ENCODE measurements at places on chromosomes 12 and 14.

- no peak for DNase-seq
Observed at GRCh38 chr12:67957383-67957782, 31.9 kb upstream of the IFNG-AS1 start.

- DNase-seq, result no peak
Observed at GRCh38 chr12:64028541-64028940, 184.0 kb downstream of the SRGAP1 start.

DNA sequence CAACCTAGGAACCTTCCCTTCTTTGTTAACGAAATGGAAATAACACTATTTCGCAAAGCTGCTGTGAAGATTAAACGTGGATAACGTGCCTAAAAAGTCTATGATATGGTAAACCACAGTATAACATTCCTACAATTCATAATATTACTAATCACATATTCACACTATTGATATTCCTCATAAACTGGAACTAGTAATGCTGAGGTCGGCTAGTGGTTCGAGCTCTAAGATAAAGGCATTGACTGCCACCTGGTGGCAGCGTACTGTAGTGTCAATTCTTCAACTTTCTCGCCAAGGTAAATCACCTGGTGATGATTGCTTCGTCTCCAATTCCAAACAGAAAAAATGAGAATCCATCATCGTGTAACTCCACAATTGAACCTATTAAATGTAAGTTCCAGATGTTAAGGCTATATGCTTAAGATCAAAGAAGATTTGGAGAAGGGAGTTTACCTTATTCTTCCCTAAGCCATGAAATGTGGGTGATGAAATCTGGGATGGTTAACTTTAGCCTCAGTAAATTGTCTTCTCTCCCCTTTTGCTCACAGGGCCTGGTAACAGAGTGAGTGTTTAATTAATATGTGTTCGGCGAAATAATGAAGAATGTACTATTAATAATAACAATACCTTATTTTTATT lies 197.5 kb upstream of the TMEM132C start:
- peak; percentile 36 for DNase-seq

- DNase-seq, result no peak
Observed at GRCh38 chr12:52193991-52194390, 2.2 kb upstream of the KRT80 start.

DNA sequence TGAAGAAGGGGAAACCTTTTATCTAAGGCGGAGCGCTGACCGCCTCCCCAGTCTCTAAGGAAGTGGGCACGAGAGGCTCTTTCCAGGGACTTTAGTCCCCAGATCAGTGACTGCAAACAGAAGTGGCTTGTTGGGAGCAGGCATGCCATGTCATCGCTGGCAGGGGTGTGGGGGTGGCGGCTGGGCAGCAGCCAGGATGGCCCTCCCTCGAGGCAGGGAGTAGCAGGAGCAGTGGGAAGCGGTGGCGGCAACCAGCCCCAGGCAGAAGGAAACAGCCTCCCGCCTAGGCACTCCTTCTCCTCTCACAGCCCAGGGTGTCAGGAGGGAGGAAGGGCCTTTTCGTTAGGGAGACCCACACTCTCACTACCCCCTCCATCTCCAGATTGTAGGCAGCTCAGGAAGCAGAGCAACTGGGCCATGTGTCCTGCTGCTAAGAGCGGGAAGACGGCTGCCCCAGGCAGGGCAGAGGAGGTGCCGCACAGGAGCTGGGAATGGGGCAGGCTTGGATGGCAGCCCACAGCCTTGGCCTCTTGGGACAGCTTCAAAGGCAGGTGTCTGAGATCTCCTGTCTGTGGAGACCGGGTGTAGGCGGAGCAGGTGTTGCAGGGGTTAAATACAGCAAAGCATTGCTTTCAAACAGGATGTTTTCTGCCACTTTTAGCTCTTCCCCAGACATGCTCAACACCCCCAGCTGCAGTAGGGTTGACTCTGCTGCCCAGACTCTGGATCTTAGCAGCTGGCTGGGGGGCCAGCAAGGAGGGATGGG lies 21.8 kb downstream of the VDR start:
- no peak for DNase-seq

- no peak for DNase-seq
Observed at GRCh38 chr14:70683983-70684382, 42.3 kb downstream of the TTC9 start.

GRCh38 chr14:66509874-66510273 lies 1.9 kb downstream of the GPHN start:
- DNase-seq, result no peak

GRCh38 chr12:112638420-112638819 lies 153.1 kb upstream of the RPH3A start:
- no peak for DNase-seq

GRCh38 chr12:42094277-42094676 lies 50.4 kb downstream of the GXYLT1 start:
- DNase-seq, result no peak

- DNase-seq, result no peak
Observed at GRCh38 chr12:95557625-95558024, 6.3 kb upstream of the USP44 start.

GRCh38 chr12:19273482-19274330 lies 144.2 kb downstream of the PLEKHA5 start:
- peak; percentile 95 for DNase-seq

DNA sequence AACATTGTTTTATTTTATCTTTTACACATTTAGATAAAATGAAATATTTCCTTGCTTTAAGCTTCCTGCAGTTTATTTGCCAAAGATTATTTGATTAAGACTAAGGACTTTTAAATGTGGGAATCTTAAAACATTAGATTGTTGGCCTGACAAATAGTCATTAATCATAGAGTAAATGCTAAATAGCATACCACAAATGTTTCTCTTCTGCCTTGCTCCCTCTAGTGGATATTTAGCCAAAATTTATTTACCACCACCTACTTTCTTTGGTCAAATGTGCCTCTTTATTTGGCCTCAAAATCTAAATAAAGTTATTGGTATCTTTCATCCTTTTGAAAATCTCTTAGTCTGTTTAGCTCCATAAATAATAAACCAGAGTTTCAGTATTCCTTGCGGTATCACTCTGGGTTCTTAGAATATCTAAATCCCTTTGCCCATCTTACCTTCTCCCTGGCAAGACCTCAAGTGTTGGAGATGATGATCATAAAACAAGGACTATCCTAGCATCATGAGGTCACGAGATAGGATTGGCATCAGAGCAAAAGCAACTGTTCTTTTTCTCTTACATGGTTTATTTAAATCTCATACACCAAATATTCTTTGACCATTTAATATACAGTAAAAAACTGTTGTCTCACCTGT lies 150.6 kb upstream of the AEBP2 start:
- DNase-seq, result peak; percentile 40

DNA sequence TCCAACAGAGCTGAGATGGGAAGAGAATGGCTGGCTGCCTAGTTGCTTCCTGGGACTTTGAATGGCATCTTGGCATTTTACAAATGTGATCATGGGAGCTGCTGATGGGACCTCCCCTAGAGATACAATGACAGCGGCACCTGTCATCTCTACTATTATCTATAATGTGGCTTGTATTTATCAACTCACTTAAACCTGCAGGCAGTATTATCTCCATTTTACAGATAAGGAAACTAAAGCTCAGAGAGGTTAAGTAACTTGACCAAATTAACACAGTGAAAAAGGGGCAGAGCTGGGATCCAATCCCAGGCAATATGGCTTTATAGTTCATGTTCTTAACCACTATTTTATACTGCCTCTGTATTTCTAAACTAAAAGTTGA lies 111.7 kb downstream of the CHST11 start:
- no peak for DNase-seq

- DNase-seq, result no peak
Observed at GRCh38 chr12:32566663-32567295, 112.3 kb upstream of the DNM1L start.

GRCh38 chr12:49621651-49622500 lies 1.5 kb upstream of the PRPF40B start:
- DNase-seq, result no peak

GRCh38 chr14:65487783-65488494 lies 75.4 kb downstream of the FUT8 start:
- DNase-seq, result no peak
